ENCODE measurements at places on chromosomes 7 and 10. TPM values are rescaled to one million over a fixed set of nuclear protein-coding genes. Genes with fewer than 3 reads are reported as not detected.

The GARS1 gene
- total RNA-seq: 216 TPM

The SPDYE9 gene
- not detected for total RNA-seq

The GPR146 gene
- total RNA-seq: 29.4 TPM

The MICU1 gene
- 38.9 TPM for total RNA-seq

The NAT16 gene
- total RNA-seq: not detected

The PLAU gene
- 51.2 TPM for total RNA-seq

The PNLIP gene
- not detected for total RNA-seq

The HMX2 gene
- total RNA-seq: not detected

The PAX2 gene
- total RNA-seq: not detected

The ARHGAP22 gene
- 53.2 TPM for total RNA-seq

The SKIDA1 gene
- 0.67 TPM for total RNA-seq

The SH2B2 gene
- 1.6 TPM for total RNA-seq

The CDC14C gene
- total RNA-seq: not detected

The PCDH15 gene
- total RNA-seq: 0.19 TPM

The CFAP69 gene
- total RNA-seq: 2.6 TPM

The LIPF gene
- total RNA-seq: not detected

The PNLIPRP2 gene
- not detected for total RNA-seq

The NKX2-3 gene
- total RNA-seq: not detected

The ANLN gene
- 111 TPM for total RNA-seq

The TRIL gene
- total RNA-seq: 4.2 TPM

The MBL2 gene
- not detected for total RNA-seq

The ITPRID1 gene
- total RNA-seq: not detected

The NPSR1 gene
- not detected for total RNA-seq

The GPR26 gene
- not detected for total RNA-seq

The SLC16A12 gene
- total RNA-seq: 0.65 TPM

The PVRIG gene
- total RNA-seq: not detected

The NFE2L3 gene
- total RNA-seq: 60.8 TPM

The NME8 gene
- not detected for total RNA-seq

The MYPN gene
- under 0.01 TPM for total RNA-seq

The ENTPD1 gene
- 40.5 TPM for total RNA-seq

The EEPD1 gene
- total RNA-seq: 0.65 TPM

The PRRT4 gene
- not detected for total RNA-seq

The FGL2 gene
- under 0.01 TPM for total RNA-seq

The ACBD7 gene
- total RNA-seq: 0.65 TPM

The ANKRD7 gene
- total RNA-seq: 0.33 TPM

The EVX1 gene
- not detected for total RNA-seq

The MSS51 gene
- 1.6 TPM for total RNA-seq

The CPA2 gene
- not detected for total RNA-seq

The SFMBT2 gene
- total RNA-seq: 2.9 TPM

The DDX56 gene
- 69.9 TPM for total RNA-seq

The FRAT2 gene
- total RNA-seq: 11.4 TPM

The HOXA10 gene
- total RNA-seq: 7.5 TPM

The CYP2C19 gene
- total RNA-seq: not detected

The FBXO24 gene
- 0.19 TPM for total RNA-seq

The SLC18A3 gene
- not detected for total RNA-seq

The INA gene
- 0.33 TPM for total RNA-seq

The HOXA7 gene
- 5.6 TPM for total RNA-seq
